Mammary epithelial cell (primary cell): ENCODE measurements at places on chromosomes 1 and 21. TPM values are rescaled to one million over a fixed set of nuclear protein-coding genes. Genes with fewer than 3 reads are reported as not detected.

- no peak for DNase-seq
These were observed 14.6 kb upstream of the AHDC1 start for GRCh38 chr1:27618341-27619082.

GRCh38 chr1:44108971-44109370, 9.7 kb upstream of the KLF17 start:
- DNase-seq, result no peak

DNA sequence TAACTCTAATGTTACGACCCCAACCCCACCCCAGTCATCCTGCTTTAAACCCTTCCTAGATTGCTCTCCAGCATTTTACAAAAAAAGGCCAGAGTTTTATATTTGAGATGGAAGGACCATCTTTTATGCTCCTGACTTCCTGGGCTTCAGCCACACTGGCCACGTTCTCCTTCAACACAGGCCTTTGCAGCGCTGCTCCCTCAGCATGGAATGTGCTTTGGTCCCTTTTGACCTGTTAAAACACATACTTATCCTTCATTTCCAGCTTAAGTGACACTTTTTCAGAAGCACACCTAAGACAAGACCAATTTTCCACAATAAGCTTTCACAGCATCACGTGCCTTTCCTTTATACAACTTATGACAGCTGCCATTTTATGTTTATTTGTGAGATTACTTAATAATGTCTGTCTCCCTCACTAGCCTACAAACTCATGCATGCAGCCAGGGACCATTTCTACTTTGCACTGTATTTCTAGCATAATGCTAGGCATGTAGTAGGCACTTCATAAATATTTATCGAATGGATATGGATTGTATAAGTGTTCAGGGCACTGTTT, 34.5 kb downstream of the LHX9 start:
- no peak for DNase-seq

GRCh38 chr1:56516539-56517252, 62.7 kb downstream of the PLPP3 start:
- DNase-seq, result peak; percentile 92

DNA sequence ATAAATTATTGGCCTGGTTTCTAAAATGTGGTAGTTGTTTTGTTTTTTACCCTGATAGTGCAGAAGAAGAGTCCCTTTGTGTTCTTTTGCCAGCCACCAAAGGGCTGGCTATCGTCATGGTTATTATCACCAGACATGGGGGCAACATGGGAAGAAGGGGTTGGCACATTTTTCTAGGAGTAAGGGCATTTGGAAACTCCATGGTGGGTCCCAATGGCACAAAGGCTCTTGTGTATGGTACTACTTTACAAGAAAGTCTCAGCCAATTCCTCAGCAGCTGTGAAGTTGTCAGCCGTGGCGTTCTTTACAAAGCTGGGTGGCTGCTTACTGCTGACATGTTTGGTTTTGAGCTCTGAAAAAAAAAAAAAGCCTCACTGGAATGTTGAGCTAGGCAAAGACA, 330.4 kb upstream of the ESRRG start:
- no peak for DNase-seq

The ETV3 gene
- 22.0 and 34.1 TPM in 2 replicates for total RNA-seq

The CYP4X1 gene
- under 0.01 TPM for total RNA-seq
